HepG2 (cell line): ENCODE measurements at places on chromosomes 12 and 14. TPM values are rescaled to one million over a fixed set of nuclear protein-coding genes. Genes with fewer than 3 reads are reported as not detected.

DNA sequence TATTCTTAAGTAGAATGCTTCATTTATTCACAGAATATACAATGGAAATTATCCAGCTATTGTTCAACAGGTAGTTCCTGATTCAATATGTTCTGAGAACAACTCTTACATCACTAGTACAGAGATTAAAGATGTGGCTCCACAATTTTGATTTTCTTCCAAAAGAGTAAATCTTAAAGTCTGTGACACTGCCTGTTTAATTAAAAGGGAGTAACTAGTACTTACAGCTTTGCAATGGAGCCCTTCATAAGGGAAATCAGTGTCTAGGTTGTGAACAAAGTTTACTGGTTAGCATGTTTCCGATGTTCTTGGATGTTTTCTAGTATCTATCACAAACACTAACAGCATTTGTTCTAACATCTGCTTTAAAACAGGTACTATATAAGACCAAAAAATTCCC, 30.8 kb downstream of the MIA2 start:
- no peaks in the 10 kb centered on the region for H3K36me3 ChIP-seq
- H3K4me3 ChIP-seq, result no peak overlapping the region
- H3K27ac ChIP-seq, result no peak overlapping the region
- no peaks in the 10 kb centered on the region; the same call in 2 of the 3 replicates for H3K27me3 ChIP-seq
- DNase-seq, result no peak
- H3K4me1 ChIP-seq, result peaks cover 34% of the 10 kb centered on the region

TMEM233 gene
- not detected in 2 replicates for total RNA-seq

PACS2 gene
- total RNA-seq, result 14.6 and 23.6 TPM in 2 replicates

RNASE4 gene
- total RNA-seq, result 72.6 and 109 TPM in 2 replicates

DNA sequence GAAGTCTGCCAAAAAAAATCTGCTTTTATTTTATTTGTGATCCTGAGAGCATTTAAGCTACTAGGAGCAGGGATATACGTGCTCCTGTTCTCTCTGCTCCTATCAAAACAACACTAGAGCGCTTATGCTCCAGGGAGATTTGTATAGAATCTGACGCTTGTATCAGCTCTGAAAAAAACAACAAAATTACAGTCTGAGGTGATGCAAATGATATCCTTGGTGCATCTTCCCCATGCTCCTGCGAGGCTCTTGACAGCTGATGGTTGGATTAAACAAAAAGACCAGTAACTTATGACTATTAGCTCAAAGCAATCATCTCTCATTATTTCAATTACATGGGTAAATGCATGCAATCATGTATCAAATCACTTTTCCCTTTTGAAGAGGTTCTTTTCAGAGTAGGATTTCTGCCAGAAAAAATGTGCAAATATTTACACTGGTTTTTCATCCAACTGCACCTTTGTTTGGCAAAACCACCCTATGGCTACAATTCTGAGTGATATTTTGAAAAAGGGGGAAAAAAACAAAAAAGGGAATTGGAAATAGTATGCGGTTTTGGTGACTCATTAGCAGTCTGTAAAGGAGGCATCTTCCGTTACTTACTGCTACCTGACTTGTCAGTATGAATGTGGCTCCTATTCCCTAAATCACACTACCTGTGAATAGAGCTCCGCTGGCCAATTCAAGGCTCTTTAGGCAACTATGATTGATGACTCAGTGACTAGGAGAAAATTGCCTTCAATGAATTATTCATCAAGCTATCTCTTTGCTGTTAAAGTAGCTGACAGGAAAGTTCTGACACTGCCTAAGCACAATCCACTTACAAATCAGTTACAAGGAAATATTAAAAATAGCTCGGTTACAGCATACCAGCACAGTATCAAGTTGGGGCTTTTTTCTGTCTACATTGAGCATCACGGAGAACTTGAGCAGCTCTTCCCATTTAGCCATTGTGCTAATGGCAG, 450.0 kb downstream of the FOXG1 start:
- no peaks in the 10 kb centered on the region for H3K4me1 ChIP-seq
- no peak overlapping the region for H3K4me3 ChIP-seq
- no peaks in the 10 kb centered on the region for H3K36me3 ChIP-seq

DNA sequence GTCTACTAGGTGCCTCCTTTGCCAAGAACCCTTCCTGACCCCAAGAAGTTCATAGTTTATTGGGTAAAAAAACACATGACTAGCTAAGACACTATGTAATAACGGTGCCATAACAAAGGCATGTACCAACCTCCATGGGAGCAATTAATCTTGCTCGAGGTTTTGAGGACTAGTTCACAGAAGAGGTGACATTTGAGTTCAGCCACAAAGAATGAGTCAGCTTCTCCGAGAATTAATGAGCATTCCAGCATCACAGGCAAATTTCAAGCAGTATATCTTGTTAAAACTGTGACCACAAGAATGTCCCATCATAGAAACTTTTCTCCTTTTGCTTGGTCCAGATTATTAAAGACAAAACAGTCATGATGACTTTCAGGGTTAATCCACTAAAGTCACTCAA, 113.0 kb upstream of the RAP1B start:
- H3K36me3 ChIP-seq, result no peaks in the 10 kb centered on the region
- no peak overlapping the region for H3K4me3 ChIP-seq
- no peaks in the 10 kb centered on the region for H3K27me3 ChIP-seq
- no peak for DNase-seq

DNA sequence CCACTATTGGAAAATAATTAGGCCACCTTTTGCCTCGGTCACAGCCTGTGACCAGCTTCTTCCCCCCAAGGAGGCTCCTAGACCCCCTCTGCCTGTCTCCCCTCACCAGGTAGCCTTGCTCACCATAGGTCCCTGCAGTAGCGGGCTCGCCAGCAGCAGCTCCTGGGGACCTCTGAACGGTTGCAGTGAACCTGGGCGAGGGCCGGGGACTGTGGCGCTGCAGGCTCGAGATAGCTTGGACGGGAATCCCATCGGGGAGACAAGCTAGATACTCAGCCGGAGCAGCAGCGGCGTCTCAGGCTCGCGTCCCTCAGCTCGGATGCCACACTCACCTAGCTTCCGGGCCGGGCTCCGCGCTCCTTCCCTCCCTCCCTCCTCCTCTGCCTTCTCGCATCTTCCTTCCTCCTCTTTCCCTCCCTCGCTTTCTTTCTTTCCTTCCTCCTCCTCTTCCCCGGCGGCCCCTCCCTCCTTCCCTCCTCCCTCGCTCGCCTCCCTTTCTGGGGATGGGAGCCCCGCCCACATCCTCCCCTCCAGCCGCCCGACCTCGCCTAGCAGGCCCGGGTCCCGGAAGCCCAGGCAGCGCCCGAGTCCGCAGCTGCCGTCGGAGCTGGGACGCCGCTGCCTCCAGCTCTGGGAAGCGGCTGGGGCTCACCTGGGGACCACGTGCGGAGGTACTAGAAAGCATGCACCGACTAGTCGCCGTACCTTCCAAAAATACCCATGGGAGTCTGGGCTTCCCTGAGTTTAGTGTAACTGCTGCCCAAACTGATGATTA, at the start of gene BMP4:
Gene BMP4, minus strand, starts transcription at position 399 of the 775 bp plus-strand sequence. CDS start 4,603 bp downstream, outside the sequence.
- H3K27ac ChIP-seq, result peak within 1 kb of the TSS; percentile 85
- H3K36me3 ChIP-seq, result peaks cover 7% of the 10 kb centered on the region

DNA sequence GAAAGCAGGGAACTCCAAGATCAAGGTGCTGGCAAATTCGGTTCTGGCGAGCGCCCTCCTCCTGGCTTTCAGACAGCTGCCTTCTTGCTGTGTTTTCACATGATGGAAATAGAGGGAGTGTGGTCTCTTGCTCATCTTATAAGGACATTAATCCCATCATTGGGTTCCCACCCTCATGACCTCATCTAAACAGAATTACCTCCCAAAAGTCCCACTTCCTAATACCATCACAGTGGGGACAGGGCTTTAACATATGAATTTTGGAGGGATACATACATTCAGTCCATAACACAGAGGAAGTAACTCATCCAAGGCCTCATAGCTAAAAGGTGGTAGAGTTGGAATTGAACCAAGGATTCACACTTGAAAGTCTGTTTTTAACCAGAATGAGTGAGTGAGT, 28.6 kb downstream of the DYRK2 start:
- no peak for DNase-seq
- no peaks in the 10 kb centered on the region for H3K36me3 ChIP-seq
- no peaks in the 10 kb centered on the region for H3K4me1 ChIP-seq

LTB4R2 gene
- total RNA-seq, result 1.4 and 6.9 TPM in 2 replicates

CRY1 gene
- total RNA-seq, result 13.9 and 16.2 TPM in 2 replicates

DNA sequence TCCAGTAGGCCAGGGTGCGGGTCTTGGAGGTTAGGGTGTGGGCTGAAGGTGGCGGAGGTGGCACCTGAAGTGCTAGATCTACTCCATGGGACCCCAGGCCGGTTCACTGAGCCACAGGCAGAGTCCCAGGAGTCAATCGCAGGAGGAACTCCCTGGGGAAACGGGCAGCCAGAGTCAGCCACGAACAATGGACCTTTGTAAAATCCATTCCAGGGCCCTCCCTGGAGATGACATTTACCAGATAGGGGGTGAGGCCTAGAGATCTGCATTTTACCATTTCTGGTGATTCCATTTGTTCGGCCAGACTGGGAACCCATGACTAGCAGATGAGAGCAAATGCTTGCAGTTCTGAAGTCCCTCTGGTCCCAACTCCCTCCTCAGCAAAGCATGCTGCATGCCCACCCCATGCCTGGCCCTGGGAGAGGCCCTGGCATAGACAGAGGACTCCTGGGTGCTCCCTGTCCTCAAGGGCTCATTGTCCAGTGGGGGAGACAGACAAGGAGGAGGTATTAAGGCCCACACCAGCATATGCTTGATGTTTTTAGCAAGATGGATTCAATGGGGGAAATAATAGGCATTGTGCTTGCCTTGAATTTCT, 115.5 kb downstream of the EML1 start:
- DNase-seq, result no peak
- H3K27me3 ChIP-seq, result no peaks in the 10 kb centered on the region
- H3K4me1 ChIP-seq, result peaks cover 30% of the 10 kb centered on the region

DNA sequence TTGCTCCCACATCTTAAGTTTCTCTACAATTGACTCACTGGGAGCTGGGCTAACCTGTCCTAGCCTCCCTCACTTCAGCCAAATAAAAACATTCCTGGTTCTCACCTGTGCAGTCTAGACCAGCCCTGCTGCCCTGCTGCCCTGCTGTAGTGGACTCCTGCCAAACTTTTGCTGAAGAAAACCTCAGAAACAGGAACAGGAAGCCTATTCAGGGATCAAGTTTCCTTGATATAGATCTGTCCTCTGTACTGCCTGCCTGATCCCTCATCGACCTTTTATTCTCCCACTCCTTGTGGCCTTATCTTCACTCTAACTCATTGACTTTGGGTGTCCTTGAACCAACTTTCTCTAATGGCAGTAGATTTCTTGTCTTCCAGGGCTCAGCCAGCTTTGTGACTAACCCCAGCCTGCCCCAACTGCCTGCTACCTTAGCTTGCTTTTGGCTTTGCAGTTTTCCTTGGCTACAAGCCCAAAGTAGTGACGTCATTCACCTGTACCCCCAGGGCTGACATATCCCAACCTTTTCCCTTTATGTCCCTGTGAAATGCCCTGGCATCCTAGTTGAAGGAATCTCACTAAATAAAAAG, 234.8 kb downstream of the DUSP6 start:
- H3K36me3 ChIP-seq, result no peaks in the 10 kb centered on the region
- no peak overlapping the region for H3K27ac ChIP-seq
- H3K4me1 ChIP-seq, result peaks cover 6% of the 10 kb centered on the region; the same call in 1 of the 2 replicates

IL22 gene
- not detected in 2 replicates for total RNA-seq

GRCh38 chr14:22650046-22650739, 6.0 kb upstream of the OR6J1 start:
- no peaks in the 10 kb centered on the region for H3K36me3 ChIP-seq
- H3K4me3 ChIP-seq, result no peak overlapping the region
- no peak overlapping the region for H3K27ac ChIP-seq
- no peak for DNase-seq
- H3K4me1 ChIP-seq, result no peaks in the 10 kb centered on the region
- H3K27me3 ChIP-seq, result peaks cover 30% of the 10 kb centered on the region
